ENCODE measurements at places on chromosomes 11 and 22.

- DNase-seq: no peak
Observed at GRCh38 chr11:128613300-128613995, 26.1 kb upstream of the ETS1 start.

DNA sequence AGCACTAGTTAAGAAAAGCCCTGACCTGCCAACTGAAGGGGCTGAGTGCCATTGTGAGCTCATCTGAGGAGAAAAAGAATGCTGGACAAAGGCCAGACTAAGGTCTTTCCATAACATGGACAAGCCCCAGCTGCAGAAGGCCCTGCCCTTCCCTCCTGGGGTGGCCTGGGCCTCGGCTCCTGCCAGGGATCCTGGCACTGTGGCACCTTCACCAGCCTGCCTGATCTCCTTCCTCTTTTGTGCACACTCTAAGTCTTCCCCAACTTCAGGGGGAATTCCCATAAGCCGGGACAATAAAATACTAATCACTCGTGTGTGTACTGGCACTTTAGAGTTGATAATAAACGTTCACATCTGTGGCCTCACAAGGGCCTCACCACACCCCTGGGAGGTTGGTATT, 9.9 kb downstream of the TMPRSS13 start:
- DNase-seq: no peak

GRCh38 chr22:20803696-20804324, 29.9 kb downstream of the SERPIND1 start:
- peak; percentile 63 for DNase-seq

DNA sequence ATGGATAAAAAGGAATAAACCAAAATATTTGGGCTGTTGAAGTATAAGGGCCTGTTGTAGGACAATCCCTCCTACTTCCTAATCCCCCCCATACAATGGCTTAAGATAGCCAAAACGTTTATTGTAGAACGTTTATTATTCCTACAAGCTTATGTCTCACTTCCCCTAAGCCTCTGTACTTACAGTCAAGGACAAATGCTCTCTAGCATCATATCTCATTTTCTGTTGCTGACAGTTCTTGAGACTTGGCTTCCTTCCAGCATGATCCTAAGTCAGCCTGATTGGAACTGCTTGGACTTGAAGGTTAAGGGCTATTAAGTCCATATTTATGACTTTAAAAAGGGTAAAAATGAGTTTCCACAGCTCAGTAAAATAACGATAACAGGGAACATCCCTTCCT, 8.8 kb downstream of the MISFA start:
- no peak for DNase-seq

DNA sequence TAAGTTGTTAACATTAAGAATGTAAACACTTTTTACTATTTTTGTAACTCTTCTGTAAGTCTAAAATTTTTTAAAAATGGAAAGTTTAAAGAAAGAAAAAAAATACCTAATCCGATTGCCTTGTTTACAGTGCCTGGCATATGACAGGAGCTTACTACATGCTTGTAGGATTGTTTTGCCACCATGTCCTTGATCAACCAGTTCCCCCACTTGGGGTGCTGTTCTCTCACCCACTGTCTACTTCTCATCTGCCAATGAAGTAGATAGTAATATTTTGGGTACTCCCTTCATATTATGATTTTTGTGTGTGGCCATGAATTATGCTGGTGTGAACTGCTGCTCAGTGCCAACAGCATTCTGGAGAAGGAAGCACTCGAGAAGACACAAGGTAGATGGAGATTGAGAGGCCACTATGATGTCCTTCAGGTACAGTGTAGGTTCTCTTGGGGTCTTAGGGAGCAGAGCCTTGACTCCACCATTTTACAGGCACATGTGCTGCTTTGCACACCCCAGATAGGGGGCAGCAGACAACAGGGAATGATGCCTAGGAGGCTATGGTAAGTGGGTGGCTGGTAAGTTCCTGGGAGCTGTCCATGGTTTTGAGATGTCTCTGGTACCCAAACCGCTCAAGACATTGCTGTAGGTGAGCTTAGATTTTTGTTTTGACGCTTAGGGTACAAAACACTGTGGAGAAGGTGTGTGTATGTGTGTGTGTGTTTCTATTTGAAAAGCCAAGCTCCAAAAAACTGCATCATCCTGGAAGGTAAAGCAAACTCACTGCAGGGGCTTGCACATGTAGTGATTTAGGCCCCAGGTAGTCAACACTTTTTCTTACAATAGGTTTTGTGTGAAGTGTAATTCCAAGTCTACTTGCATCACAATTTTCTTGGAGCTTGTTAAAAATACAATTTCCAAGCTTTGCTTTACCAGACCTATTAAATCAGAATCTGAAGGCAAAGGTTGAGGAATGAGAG, 494.5 kb upstream of the LARGE1 start:
- DNase-seq: peak; percentile 51

DNA sequence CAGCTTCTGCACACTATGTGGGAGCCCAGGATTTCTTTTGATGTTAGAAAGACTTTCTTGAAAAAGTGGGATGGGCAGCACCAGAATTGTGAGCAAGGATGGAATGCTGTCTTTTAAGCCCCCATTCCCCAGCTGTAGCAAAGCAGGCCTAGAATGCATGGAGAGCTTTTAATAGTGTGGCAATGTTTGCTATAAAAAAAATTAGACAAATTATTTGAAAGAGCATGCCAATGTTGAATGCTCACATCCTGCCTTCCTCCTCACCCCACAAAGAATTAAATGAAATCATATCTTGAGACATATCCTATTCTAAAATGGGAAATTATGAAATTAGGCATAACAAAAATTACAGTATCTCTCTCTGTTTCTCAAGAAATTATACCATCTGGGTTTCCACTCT, 154.7 kb downstream of the C11orf91 start:
- DNase-seq: no peak

GRCh38 chr11:10308201-10308954, 3.5 kb downstream of the ADM start:
- no peak for DNase-seq

GRCh38 chr22:31867386-31868153, 76.8 kb upstream of the YWHAH start:
- DNase-seq: no peak

DNA sequence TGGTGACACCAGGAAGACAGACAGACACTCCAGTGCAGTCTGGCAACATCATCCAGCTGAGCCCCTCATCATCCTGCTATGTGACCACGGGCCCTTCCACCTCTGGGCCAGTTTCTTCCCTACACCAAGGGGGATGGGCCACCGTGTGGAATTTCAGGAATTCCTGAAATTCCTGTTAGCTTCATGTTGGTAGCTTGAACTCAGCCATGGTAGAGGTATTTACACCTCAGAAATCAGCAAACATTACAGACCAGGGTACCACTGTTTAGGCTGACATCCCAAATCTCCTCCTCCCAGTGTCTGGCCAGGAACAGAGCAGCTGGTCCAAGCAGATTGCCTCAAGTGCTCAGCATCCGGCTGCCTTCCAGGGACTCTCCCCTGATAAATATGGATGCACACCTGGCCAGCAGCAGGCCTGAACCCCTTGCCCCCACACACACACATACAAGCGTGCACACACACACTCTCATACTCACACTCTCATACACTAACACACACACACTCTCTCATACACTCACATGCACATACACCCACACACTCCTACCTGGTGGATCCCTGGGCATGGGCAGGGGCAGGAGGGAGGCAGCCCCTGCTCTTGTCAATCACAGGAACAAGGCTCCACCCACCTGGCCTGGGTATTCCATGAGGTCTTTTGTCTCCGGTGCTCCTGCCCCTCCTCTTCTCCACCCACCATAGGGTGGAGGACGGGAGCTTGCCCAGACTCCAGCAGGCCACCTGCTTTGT, 85.2 kb downstream of the BUD13 start:
- no peak for DNase-seq

GRCh38 chr11:27241311-27242122, 121.5 kb downstream of the CCDC34 start:
- no peak for DNase-seq

- peak; percentile 51 for DNase-seq
Observed at GRCh38 chr11:35619855-35620640, 1.8 kb downstream of the FJX1 start.

DNA sequence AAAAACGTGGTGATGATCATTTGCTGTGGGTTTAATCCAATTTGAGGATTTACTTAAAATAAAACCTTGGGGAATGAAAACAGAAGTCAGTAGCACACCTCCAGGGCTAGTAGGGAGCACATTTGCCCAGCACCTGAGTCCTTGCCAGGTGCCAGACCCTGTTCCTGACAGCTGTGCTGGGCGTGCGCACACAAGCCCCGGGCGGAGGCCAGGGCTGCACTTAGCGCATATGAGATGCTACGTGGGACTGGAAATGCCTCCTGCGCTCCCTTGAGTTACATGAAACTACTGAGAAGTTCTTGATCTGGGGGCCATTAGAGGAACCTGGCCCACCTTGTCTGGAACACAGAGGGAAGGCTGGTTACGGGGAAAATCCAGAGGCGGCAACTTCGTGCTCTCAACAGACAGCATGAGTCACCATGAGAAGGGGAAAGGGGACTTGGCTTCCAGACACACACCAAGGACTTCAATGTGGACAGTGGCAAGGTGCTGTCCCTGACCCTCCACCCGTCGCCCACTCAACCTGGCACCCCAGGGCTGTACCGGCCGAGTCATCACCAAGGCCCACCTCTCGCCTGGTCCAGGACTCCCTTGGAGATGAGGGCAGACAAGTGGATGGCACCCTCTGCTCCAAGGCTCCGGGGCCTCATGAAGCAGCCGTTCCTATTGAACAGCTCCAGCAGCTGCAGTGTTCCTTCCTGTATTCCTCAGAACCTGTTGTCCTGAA, 1468.6 kb downstream of the BRD1 start:
- DNase-seq: no peak

DNA sequence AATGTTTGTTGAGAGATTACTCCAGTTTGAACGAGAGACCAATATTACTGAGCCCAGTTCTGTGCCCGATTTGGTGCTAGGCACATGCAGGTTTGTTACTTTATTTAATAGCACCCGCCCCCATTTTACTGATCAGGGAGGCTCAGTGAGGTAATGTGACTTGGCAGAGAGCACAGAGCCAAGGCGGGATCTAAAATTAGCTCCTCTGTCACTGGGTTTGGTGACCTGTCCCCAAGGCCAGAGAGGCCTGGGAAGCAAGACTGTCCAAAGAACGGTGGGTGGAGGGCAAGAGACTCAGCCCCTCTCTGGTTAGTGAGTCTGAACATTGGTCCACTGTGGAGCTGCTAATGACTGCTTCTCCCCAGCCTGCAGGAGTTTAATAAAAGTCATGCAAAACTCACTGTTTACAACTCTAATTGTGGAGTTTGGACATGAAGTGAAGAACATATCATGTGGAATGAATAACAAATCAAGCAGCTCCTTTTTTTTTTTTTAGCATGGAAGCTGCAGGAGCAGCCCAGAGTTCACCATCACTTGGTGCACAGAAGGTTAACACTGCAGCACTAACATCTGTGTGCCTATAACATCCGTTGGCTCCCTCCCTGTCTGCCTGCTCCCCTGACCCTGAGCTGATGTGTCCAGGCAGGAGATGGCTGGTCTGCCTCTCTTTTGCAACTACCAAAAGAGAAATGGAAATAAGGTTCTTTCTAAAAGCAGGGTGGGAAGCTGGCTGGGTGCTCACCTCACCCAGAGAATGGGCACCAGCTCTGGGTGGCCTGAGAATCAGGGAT, 39.0 kb downstream of the CSNK2A3 start:
- no peak for DNase-seq

- DNase-seq: no peak
Observed at GRCh38 chr11:120789391-120789790, 234.5 kb upstream of the TBCEL start.

GRCh38 chr11:17906436-17906835, 106.4 kb downstream of the SERGEF start:
- no peak for DNase-seq

DNA sequence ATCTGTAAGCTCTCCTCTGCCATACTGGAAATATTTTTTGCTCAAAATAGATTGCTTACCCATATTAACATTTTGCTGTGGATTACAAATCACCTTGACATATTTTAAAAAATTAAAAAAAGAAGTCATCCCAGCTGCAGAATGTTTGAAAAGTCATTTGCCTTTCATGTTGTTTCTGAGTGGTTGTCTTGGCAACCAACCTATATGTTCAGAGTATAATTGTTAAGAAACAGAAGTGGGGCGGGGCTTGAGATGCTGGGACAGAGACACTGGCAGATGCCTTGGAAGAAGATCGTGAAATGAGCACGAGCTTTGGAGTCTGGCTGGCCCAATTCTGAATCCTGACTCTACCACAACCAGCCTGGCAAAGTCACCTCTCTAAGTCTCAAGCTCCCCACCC, 348.2 kb downstream of the LARGE1 start:
- no peak for DNase-seq
